ENCODE measurements at places on chromosomes 2 and 18.

DNA sequence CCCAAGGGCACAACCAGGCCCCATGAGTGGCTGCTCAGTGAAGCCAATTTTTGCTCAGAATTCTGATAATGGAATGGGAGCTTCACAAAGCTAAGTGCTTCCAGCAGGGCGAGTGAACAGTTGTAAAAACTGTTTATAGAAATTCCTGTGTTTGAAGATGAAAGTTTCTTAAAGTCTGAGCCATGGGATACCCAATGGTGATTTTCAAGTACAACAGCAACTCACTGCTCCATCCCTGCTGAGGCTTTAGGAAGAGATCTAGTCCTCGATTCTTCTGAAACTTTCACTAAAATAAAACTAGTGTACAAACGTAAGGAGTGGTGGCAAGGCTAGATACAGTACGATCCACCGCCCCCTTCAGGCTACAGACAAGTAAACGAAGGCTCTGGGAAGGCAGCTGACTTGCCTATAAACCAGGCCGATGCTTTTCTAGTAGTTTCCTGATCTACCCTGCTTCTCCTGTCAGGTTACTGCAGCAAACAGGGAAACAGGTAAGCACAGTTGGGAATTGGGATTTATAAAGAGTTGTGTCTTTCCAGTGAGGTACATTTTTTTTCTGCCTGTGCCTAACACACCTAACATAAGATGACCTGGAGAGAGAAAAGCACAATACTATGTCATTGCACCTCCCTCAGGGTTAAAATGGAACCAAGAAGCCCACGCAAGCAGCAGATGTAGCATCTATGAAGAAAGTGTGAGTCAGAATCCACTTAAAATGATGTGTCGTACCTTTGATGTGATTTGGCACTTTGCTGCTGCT lies 108.7 kb downstream of the UXS1 start:
- H3K27me3 ChIP-seq, result no peaks in the 10 kb centered on the region
- no peak overlapping the region for H3K4me3 ChIP-seq
- no peak overlapping the region for H3K27ac ChIP-seq
- DNase-seq, result no peak
- no peaks in the 10 kb centered on the region for H3K36me3 ChIP-seq

GRCh38 chr2:25032901-25033300 lies 9.0 kb upstream of the EFR3B start:
- H3K4me1 ChIP-seq, result no peaks in the 10 kb centered on the region
- H3K27ac ChIP-seq, result no peak overlapping the region
- H3K27me3 ChIP-seq, result no peaks in the 10 kb centered on the region

DNA sequence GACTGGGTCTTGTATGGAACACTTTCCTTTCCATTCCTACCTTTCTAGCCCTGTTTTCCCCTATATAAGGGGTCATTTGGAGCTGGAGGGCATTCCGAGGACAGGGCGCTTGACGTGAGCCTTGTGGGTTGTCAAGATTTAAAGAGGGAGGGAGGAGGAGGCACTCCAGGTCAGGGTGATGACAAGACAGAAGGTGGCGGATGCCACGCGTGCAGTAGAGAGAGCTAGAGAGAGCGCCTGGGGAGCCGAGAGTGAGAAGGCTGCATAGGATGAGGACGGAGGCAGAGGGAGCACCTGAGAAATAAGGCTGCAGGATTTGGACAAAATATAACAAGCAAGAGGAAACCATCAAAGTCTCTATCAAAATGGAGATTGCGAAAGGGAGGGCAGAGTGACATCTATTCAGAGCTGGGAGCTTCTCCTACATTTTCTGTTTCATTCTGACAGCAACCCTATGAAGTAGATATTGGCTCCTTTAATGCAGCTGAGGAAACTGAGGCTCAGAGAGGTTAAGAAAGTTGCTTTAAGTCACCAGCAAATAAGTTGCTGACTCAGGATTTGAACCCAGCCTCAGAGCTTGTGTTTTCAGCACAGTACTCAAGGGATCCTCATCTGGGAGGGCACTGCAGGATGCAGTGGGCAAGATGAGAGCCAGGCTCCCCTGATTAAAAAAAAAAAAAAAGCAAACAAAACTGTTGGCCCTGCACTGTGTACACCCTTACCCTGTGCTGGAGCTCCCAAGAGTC lies 124.2 kb downstream of the MRO start:
- no peak overlapping the region for H3K4me3 ChIP-seq
- peaks cover 12% of the 10 kb centered on the region for H3K4me1 ChIP-seq
- no peak for DNase-seq
- H3K36me3 ChIP-seq, result no peaks in the 10 kb centered on the region
- no peaks in the 10 kb centered on the region for H3K27me3 ChIP-seq
- no peak overlapping the region for H3K27ac ChIP-seq

DNA sequence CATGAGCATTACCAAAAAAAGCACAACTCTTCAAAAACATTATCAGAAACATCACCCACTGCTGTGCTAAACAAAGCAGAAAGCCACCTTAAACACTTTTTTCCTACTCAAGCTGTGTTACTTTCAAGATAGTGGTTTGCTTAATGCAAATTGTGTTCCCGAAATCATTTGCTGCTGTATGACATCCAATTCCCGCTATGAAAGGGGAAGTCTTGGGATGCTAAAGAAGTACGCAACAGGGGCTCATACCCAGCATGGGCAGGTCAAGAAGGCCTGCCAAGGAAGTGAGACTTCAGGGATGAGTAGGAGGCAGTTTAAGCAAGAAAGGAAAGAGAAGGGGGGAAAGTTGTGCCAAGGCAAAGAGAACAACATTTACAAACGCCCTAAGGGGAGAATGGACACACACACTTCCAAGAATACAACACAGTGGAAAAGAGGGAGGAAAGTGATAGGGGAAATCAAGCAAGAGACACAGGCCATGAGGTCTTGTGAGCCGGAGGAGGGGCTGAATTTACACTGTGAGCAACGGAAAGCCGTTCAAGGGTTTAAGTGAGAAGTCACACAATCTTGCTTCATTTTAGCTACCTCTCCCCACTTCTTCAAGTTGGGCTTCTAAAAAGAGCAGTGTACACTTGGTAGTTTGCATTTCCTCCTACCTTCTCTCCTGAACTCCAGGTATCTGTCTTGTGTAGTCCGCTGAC lies 4.0 kb downstream of the PTPN2 start:
- H3K27ac ChIP-seq, result no peak overlapping the region
- no peak overlapping the region for H3K4me3 ChIP-seq
- peaks cover 16% of the 10 kb centered on the region for H3K4me1 ChIP-seq

GRCh38 chr2:41595240-41595639 lies 452.6 kb upstream of the PKDCC start:
- no peaks in the 10 kb centered on the region for H3K4me1 ChIP-seq
- H3K27ac ChIP-seq, result no peak overlapping the region
- no peak for DNase-seq

GRCh38 chr2:69177063-69177771 lies 164.2 kb downstream of the ANTXR1 start:
- H3K36me3 ChIP-seq, result no peaks in the 10 kb centered on the region
- peak overlapping the region; percentile 87 for H3K27ac ChIP-seq
- H3K27me3 ChIP-seq, result no peaks in the 10 kb centered on the region
- no peak for DNase-seq
- H3K4me1 ChIP-seq, result peaks cover 17% of the 10 kb centered on the region
- peak overlapping the region; percentile 47 for H3K4me3 ChIP-seq

GRCh38 chr2:195406886-195407603 lies 250.0 kb upstream of the SLC39A10 start:
- no peaks in the 10 kb centered on the region for H3K27me3 ChIP-seq
- DNase-seq, result no peak
- H3K27ac ChIP-seq, result no peak overlapping the region
- H3K4me1 ChIP-seq, result no peaks in the 10 kb centered on the region
- no peaks in the 10 kb centered on the region for H3K36me3 ChIP-seq

DNA sequence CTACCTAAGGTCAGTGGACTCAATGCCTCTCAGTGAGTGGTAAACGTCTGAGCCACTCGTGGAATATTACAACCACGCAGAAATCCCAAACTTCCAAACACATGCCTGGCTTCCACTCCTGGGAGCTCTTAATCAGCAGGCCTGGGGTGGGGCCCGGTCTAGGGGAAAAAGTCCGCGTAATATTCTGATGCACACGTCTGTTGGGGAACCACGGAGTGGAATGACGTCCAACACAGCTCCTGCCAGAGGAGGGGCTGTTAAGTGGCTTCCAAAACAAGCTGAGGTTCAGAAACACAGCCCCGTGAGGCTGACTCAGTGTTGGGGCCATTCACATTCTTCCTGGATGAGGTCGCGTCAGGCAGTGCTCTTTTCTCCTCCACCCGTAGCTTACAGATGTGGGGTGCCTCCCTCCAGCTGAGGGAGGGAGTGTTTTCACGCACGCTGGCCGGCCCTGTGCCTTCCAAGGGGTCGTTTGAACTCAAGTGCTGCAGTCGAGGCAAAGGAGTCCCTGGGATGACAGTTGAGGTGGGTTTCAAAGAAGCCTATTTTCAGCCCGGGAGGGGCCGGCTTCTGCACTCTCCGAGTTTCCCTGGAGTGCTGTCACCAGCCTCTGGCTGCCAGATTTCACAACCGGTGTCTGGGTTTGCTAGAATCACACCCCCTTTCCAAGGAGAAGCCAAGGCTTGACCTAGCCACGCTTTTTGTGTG lies 73.1 kb downstream of the ACKR3 start:
- no peak overlapping the region for H3K27ac ChIP-seq
- H3K27me3 ChIP-seq, result no peaks in the 10 kb centered on the region
- H3K4me1 ChIP-seq, result no peaks in the 10 kb centered on the region
- no peak overlapping the region for H3K4me3 ChIP-seq
- DNase-seq, result peak; percentile 33

DNA sequence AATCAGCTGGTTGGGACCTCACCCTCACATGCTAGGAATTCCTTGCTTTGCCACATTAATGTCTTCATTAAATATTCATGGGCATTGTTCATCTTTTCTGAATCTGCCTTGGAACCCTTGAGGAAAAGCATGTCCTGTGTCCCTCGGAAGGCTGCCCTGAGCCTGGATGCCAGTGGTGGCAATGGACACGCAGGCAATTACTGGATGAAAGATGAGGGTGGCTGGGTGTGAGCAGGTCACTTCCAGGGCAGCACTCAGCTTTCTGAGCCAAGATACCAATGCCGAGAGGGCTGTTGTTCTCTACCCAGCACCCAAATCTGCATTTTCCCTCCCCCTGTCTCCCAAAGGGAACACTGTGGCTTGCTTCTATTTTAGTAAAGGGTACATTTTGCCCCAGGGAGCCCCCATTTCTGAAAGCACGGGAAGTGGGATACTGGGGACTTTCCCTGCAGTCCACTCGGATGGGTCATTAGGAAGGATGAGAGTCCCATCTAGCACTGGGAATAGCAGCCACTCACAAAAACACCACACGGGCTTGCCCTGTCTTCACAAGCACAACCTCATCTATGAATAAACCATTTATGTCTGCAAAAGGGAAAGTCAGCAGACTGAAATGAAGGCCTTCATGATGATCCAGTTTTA lies 234.8 kb downstream of the SOX11 start:
- peaks cover 2% of the 10 kb centered on the region for H3K4me1 ChIP-seq
- no peak overlapping the region for H3K4me3 ChIP-seq
- no peak overlapping the region for H3K27ac ChIP-seq

- no peak overlapping the region for H3K4me3 ChIP-seq
- H3K27me3 ChIP-seq, result no peaks in the 10 kb centered on the region
- no peak overlapping the region for H3K27ac ChIP-seq
- H3K36me3 ChIP-seq, result no peaks in the 10 kb centered on the region
- DNase-seq, result no peak
- peaks cover 18% of the 10 kb centered on the region for H3K4me1 ChIP-seq
Measured at GRCh38 chr2:98487806-98488189, 43.1 kb downstream of the INPP4A start.

DNA sequence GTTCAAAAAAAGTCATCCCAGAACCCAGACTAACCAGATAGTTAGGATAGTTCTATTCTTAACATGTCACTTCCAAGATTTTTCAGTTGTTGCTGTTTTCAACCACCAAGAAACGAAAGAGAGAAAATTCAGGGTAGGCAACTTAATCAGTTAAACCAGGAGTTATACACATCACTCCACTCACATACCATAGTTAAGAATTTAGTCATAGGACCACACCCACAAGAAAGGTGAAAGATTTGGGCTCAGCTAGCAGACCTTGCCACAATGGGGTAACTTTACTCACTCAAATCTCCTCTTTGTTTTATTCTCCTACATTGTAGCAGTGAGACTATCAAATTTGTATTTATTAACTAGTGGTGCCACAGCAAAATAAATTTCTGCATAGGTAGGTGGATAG lies 473.6 kb downstream of the NUP35 start:
- no peak for DNase-seq
- H3K4me3 ChIP-seq, result no peak overlapping the region
- no peaks in the 10 kb centered on the region for H3K27me3 ChIP-seq
- no peak overlapping the region for H3K27ac ChIP-seq
- H3K36me3 ChIP-seq, result no peaks in the 10 kb centered on the region

DNA sequence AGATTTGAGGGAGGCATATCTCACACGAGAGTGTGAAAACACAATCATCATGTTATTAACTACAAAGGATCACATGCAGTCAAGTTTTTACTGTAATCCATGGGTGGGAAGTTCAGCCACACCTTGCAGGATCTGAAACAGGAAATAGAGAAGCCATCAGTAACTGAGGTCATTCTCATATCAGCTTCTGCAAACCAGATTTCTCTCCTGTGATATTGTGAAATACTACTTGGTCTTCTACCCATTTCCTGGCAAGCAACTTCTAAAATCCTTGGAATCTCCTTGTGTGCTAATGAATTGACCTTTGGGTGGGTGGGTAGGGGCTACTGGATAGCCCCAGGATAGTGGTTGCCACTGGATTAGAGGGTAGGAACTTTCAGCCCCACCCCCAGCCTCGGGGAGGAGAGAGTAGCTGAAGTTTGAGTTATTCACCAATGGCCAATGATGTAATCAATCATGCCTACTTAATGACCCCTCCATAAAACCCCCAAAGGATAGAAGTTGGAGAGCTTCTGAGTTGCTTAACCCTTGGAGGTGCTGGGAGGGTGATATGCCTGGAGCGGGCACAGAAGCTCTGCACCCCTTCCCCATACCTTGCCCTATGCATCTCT lies 25.6 kb upstream of the TGIF1 start:
- no peaks in the 10 kb centered on the region for H3K36me3 ChIP-seq
- H3K4me1 ChIP-seq, result no peaks in the 10 kb centered on the region
- DNase-seq, result no peak
- H3K27ac ChIP-seq, result no peak overlapping the region
- H3K27me3 ChIP-seq, result no peaks in the 10 kb centered on the region
- H3K4me3 ChIP-seq, result no peak overlapping the region

- H3K27me3 ChIP-seq, result no peaks in the 10 kb centered on the region
- no peak for DNase-seq
- H3K4me1 ChIP-seq, result peaks cover 9% of the 10 kb centered on the region
Measured at GRCh38 chr2:157895531-157895930, 19.4 kb upstream of the ACVR1 start.

GRCh38 chr2:27123302-27124150 lies at the start of gene ABHD1:
Gene ABHD1 (plus strand): TSS chr2:27123815. CDS start chr2:27123949, 134 bp downstream.
- peak within 1 kb of the TSS; percentile 66 for H3K4me3 ChIP-seq
- DNase-seq, result no peak
- H3K27ac ChIP-seq, result no peak within 1 kb of the TSS
- H3K27me3 ChIP-seq, result peaks cover 8% of the 10 kb centered on the region
- H3K36me3 ChIP-seq, result no peaks in the 10 kb centered on the region

GRCh38 chr2:176445956-176446355 lies 176.7 kb downstream of the MTX2 start:
- peaks cover 6% of the 10 kb centered on the region for H3K4me1 ChIP-seq
- H3K27ac ChIP-seq, result no peak overlapping the region
- H3K27me3 ChIP-seq, result no peaks in the 10 kb centered on the region
- no peak overlapping the region for H3K4me3 ChIP-seq
- H3K36me3 ChIP-seq, result no peaks in the 10 kb centered on the region
- no peak for DNase-seq

- H3K27ac ChIP-seq, result no peak overlapping the region
- peaks cover 13% of the 10 kb centered on the region for H3K4me1 ChIP-seq
- H3K4me3 ChIP-seq, result no peak overlapping the region
- no peaks in the 10 kb centered on the region for H3K36me3 ChIP-seq
- no peak for DNase-seq
- no peaks in the 10 kb centered on the region for H3K27me3 ChIP-seq
Measured at GRCh38 chr2:47872941-47873340, 33.4 kb downstream of the FBXO11 start.

Data from H1 (cell line).